ENCODE measurements at places on chromosomes 3 and 15.

DNA sequence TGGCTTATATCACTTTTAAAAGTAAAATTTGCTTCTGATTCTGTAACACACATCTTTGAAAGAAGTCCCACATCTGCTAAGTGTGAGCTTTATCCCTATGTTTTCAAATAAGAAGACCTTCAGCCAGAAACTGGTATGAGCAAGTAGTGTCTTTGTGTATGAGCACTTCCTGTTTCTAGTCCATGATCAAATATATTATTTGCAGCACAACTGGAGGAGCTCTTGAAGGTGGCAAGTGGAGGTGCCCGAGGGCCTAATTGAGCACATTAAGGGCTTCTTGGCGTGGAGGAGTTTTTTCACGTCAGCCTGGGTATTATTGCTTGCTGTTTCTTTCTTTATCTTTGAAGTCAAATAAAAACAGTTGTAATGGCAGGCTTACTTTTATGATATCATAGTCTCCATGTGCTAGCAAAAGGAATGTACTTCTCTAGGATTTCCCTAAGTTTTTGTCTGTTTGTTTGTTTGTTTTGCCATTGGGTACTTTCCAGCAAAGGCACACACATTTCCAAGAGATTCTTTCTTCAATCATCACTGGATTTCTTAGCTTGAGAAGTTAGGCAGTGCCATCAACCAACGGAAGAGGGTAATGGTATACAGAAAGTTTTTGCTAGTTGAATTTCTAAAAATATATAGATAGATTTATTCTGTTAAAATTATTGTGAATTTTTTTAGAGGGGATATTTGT lies 68.1 kb downstream of the MEIS2 start:
- no peak for DNase-seq

- no peak for DNase-seq
These were observed 79.0 kb downstream of the ASB7 start for GRCh38 chr15:100681335-100681746.

- no peak for DNase-seq
These were observed 243.5 kb upstream of the SLCO3A1 start for GRCh38 chr15:91609966-91610365.

- DNase-seq = no peak
These were observed 3.8 kb upstream of the KCNMB2 start for GRCh38 chr3:178532476-178532875.

DNA sequence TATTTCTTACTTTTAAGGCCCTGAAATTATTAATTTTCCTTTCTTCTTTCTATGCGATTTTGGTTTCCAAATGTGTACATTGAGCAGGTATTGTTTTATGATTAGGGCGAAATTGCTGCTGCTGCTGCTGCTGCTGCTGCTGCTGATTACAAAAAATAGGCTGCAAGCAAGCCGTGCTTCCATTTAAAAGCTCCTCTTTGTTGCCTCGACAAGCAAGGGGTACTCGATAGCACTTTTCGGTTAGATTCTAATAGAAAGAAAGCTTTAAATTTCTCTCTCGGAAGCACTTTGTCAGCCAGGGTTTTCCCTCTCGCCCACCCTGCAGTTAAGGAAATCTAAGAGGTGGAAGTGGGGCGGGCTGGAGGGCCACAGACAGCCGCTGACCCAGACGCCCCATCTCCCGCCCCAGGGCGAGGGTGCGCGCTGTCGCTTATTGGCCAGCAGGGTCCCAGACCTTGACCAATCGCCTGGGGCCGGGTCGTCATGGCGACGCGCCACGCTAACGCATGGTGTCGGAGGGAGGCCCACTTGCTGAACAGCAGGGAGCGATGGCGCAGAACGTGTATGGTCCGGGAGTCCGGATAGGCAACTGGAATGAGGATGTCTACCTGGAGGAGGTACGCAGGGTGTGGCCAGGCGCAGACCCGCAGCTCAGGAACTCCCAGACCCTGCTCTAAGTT lies at the start of gene CFAP161:
CFAP161 (plus strand) TSS at position 489 of the 680 bp plus-strand sequence; CDS start at position 549, 60 bp downstream.
- DNase-seq = no peak

DNA sequence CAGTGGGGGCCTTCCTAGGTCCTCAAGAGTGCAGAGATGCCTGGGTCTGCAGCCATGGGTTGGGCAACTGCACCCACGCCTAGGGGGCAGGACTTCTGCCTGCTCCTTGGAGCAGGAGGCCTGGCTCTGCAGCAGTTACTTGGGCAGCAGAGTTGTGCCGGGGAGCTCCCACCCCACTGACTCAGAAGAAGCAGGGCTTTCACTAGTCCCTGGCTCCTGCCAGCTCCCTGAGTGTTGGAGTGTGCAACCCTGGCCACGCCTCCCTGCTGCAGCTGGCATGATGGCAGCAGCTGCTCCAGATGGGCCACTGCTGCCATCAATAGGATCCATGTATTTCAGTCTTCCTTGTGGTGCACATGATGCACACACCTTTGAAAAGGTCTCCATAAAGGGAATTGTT lies 40.6 kb upstream of the KCNH8 start:
- DNase-seq = no peak

DNA sequence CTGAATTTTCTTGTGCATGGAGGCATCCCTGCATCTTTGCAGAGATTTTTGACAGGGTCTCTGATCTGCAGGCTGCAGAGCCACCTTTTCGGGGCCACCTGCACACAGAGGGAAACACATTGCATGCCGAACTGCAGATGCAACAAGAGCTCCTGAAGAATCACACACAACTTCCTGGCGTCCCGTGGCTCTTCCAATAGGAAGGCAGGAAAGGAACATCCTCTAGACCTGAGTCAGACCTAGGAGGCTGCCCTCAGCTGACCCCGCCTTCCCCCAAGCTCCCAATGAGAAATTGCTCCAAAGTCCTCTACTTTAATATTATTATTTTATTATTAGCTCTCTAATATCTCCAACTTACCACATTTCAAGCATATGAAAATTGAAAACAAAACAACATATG lies 213.2 kb upstream of the ARRDC4 start:
- no peak for DNase-seq

- no peak for DNase-seq
These were observed 27.1 kb upstream of the GABRG3 start for GRCh38 chr15:26943866-26944265.

DNA sequence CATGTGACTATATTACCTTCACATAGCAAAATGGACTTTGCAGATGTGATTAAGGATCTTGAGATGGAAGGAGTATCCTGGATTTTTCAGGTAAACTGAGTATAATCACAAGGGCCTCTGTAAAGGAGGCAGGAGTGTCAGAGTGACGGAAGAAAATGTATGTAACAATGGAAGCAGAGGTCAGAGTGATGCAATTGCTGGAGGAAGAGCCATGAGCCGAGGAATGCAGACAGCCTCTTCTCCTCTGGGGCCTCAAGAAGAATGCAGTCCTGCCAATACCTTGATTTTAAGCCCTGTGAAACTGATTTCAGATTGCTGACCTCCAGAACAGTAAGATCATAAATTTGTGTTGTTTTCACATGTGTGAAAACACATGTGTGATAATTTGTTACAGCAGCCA lies 15.1 kb downstream of the HEMK1 start:
- DNase-seq = no peak

- no peak for DNase-seq
These were observed 36.3 kb downstream of the CHDH start for GRCh38 chr3:53809764-53810400.

- no peak for DNase-seq
These were observed 39.2 kb downstream of the AADACL2 start for GRCh38 chr3:151772825-151773480.

DNA sequence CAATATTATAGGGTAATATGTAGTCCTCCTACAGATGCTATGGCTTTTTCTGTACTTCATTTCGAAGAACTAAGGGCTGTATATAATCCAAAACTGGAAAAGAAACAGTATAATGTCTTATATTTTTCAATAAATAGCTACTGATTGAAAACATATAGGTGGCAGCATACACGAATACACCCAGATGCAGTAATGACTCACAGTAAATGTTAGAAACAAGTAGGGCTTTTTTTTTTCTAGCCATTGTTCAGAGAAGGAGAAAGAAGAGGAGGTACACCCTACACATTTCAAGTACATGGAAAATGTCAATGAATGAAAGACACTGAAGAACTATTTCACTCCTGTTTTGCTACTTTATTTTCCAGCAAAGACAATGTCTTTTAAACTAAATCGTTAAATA lies 9.4 kb downstream of the DAZL start:
- no peak for DNase-seq

- peak; percentile 73 for DNase-seq
These were observed 16.9 kb downstream of the TCAIM start for GRCh38 chr3:44355362-44356033.

- DNase-seq = no peak
These were observed 13.3 kb downstream of the NFKBIZ start for GRCh38 chr3:101862416-101863165.

GRCh38 chr3:23993556-23994243 lies 48.6 kb downstream of the NR1D2 start:
- no peak for DNase-seq

- DNase-seq = no peak
These were observed 1.5 kb upstream of the LRIG1 start for GRCh38 chr3:66502245-66502874.

DNA sequence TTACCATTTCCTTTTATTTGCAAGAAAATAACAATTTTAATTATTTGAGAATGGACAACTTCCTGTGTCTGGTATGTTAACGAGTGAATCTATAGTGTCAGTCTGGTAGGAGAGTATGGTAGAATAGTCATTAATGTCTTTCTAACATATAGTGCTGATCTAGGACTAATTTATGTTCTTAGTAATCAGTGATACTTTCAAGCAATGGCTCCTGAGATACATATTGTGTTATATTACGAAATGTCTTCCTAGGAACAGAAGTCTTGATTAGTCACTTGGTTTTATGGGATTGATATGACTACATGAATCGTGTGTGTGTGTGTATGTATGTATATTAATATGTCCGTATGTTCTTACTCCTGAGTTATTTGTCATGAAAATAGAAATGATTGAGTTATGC lies 66.6 kb upstream of the PAQR5 start:
- no peak for DNase-seq

DNA sequence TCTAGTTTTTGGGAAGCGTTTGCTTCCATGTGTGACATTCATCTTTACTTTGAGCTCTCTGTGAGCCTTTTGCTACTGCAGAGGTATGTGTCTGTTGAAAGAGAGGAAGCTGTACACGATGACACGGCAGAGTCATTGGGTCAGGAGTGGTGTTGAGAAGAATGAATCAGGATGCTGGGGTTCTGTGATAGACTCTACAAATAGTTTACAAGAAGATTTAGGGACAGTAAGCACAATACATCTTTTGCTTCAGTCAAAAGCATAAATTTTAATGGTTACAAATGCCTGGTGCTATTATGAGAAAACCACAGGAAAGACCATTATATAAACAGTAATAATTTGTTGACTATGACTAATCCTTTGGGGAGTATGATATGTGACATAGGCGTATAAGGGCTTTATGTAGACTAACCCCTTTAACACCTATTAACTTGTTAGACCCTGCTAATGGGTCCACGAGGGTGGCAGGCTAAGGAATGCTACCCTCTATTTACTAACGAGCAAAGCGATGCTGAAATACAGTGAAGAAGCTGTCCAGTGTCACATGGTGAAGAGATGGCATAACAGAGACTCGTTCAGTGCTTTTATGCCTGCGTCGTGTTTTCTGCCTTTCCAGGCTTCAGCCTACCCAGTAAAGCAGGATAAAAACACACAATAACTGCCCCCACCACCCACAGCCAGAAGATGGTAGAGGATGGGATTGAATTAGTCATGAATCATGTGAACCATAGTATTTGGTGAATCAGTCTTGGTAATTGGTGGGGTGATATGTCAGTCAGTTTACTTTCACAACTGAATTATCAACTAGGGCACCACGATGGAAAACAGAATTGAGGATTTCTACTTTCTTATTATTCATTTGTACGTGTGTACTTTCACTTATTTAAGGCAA lies 118.8 kb downstream of the LPP start:
- DNase-seq = peak; percentile 82

DNA sequence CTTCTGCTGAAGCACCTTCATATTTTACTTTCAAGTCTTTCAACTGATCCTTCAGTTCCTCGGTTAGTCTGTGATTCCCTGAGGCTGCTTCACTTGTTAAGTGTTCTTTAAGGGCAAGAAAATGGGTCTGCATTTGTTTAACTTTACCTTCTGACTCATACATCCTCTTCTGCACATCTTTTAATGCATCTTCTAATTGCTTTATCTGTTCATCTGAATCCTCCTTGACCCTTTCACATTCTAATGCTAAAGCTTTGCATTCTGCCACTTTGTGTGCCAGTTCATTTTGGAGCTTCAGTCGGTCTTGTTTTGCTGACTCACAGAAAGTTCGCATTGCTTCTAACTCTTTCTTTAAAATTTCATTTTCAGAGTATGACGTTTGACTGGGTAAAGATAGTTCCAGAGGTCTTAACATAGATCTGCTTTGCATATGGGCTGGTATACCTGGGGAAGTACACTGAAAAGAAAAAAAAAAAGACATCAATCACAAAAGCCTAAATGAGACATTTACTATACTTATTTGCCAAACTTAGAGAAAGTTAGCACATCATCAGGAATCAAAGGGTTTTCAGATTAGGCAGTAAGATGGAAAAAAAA lies 94.3 kb downstream of the UACA start:
- DNase-seq = no peak

DNA sequence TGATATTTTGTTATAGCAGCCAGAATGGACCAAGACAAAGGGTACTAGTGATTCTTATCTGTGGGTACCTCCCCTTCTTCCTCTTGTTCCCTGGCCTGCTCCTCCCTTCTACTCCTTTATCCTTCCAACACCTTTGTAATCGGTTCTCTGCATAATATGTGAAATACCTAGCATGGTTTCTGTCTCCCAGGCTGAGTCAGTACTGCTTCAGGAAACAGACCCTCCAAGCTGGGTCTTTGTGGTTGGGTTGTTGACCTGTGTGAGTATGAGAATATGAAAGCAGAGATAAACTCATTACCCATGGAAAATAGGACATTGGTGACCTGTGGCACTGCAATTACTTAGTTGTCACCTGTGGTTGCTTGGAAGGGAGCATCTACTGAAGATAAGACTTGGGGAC lies 69.3 kb upstream of the KLF13 start:
- DNase-seq = no peak

DNA sequence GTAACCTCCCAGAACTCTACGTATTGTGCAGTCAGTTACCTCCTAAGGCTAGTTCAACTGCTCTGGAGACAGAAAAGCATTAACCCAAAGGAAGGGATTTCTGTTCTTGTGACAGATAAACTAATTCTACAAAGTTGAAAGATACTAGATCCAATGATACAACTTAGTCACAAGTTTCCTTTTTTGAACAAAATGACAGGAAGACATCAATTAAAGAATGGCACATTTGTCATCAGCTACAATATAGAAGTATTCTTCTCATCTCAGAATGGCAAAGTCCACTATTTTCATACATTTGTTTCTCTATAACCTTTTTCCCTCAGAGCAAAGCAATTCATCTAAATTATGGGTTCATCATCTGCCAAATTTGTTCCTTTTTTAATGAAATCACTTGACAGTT lies 43.7 kb downstream of the ISL2 start:
- no peak for DNase-seq

All from non-pigmented ciliary epithelial cell (primary cell).